ENCODE measurements at places on chromosomes 3 and 15.

- DNase-seq = no peak
These were observed 37.7 kb downstream of the MUC4 start for GRCh38 chr3:195773956-195774537.

- no peak for DNase-seq
These were observed 241.8 kb downstream of the WNT5A start for GRCh38 chr3:55245351-55245750.

GRCh38 chr15:38274135-38274534 lies 21.5 kb downstream of the SPRED1 start:
- DNase-seq = no peak

DNA sequence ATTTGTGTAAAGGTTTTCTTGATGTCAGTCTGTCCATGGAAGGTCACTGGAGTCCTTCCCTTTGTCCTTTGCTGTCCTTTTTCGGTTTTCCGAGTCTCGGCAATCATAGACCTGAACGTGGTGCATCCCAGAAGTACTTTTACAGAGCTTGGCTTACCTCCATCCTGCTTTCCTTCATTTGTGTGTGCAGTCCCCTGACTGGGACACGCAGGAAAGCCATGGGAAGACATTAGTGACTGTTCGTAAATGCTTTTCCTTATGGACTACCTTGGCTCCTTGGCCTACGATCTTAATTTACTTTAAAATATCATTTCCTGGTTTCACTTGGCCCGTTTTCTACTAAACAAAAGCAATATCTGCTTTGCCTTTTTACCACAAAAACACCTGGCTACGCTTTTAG lies 328.4 kb upstream of the RARB start:
- DNase-seq = no peak

- no peak for DNase-seq
These were observed 33.2 kb upstream of the SPPL2A start for GRCh38 chr15:50798684-50799083.

All from HuH-7 (cell line).